Left lung (tissue), 14 donors: ENCODE measurements at places on chromosomes 7 and 10. TPM values are rescaled to one million over a fixed set of nuclear protein-coding genes. Genes with fewer than 3 reads are reported as not detected.

Gene CALHM1
- not detected for total RNA-seq

Gene MEIG1
- total RNA-seq = not detected

Gene GDF2
- not detected for total RNA-seq

Gene PRLHR
- total RNA-seq = not detected

Gene PRKCQ
- total RNA-seq = 7.3 TPM

Gene SPAM1
- not detected for total RNA-seq

Gene PAPOLB
- 0.24 TPM for total RNA-seq

Gene HHEX
- 13.7 TPM for total RNA-seq

Gene TYSND1
- total RNA-seq = 11.3 TPM

Gene NPY
- total RNA-seq = not detected

Gene PLCE1
- total RNA-seq = 9.8 TPM

Gene STEAP1
- total RNA-seq = 17.5 TPM
